Large intestine (tissue), 12 donors: ENCODE measurements at places on chromosomes 2 and 18. TPM values are rescaled to one million over a fixed set of nuclear protein-coding genes. Genes with fewer than 3 reads are reported as not detected.

Gene HOXD10
- polyA plus RNA-seq, result 0.18 TPM

Gene CDCA7
- 75.9 TPM for polyA plus RNA-seq

Gene KCNIP3
- polyA plus RNA-seq, result 2.1 TPM

Gene ASPRV1
- 1.5 TPM for polyA plus RNA-seq

Gene ADD2
- polyA plus RNA-seq, result 4.0 TPM

- H3K27me3 ChIP-seq, result no peaks in the 10 kb centered on the region
- no peaks in the 10 kb centered on the region for H3K4me1 ChIP-seq
- DNase-seq, result no peak
- no peak overlapping the region for H3K27ac ChIP-seq
- H3K36me3 ChIP-seq, result no peaks in the 10 kb centered on the region
Measured at GRCh38 chr2:241565411-241565810, 6.9 kb downstream of the BOK start.

GRCh38 chr18:49447810-49448745, 12.4 kb downstream of the DYM start:
- DNase-seq, result peak; percentile 11
- H3K4me1 ChIP-seq, result no peaks in the 10 kb centered on the region
- no peaks in the 10 kb centered on the region for H3K36me3 ChIP-seq
- H3K27me3 ChIP-seq, result no peaks in the 10 kb centered on the region

GRCh38 chr2:217916504-217917254, 86.1 kb downstream of the TNS1 start:
- peaks cover 28% of the 10 kb centered on the region for H3K4me1 ChIP-seq
- DNase-seq, result no peak
- peaks cover 6% of the 10 kb centered on the region for H3K36me3 ChIP-seq
- H3K27ac ChIP-seq, result no peak overlapping the region
- no peak overlapping the region for H3K4me3 ChIP-seq

GRCh38 chr18:4836141-4836540, 360.9 kb downstream of the AKAIN1 start:
- no peak overlapping the region for H3K27ac ChIP-seq
- H3K36me3 ChIP-seq, result no peaks in the 10 kb centered on the region
- no peaks in the 10 kb centered on the region for H3K27me3 ChIP-seq
- DNase-seq, result no peak
- no peak overlapping the region for H3K4me3 ChIP-seq
